ENCODE measurements at places on chromosomes 3 and 15. TPM values are rescaled to one million over a fixed set of nuclear protein-coding genes. Genes with fewer than 3 reads are reported as not detected.
A peak's percentile ranks its signal among the peaks of the same experiment; 100 is the strongest.

DNA sequence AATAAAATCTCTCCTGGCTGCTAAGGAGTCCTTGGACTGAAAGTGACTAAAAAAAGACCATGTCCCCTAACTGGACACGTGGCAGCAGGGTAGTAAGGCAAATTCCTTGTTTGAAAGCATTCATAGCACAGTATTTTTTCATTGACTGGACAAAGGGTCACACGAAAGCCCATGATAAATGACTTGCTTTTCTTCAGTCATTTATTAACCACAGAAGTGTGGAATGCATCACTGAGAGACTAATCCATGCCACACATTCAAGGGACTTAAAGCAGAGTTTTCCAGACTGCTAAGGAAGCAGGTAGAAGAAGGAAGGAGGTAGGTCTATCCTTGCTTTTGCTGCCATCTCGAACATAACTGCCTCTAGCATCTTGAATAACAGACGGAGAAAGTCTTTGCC lies 31.2 kb downstream of the CASR start:
- ATAC-seq: no peak

GRCh38 chr3:7854266-7854665 lies 647.4 kb upstream of the LMCD1 start:
- ATAC-seq: no peak

DNA sequence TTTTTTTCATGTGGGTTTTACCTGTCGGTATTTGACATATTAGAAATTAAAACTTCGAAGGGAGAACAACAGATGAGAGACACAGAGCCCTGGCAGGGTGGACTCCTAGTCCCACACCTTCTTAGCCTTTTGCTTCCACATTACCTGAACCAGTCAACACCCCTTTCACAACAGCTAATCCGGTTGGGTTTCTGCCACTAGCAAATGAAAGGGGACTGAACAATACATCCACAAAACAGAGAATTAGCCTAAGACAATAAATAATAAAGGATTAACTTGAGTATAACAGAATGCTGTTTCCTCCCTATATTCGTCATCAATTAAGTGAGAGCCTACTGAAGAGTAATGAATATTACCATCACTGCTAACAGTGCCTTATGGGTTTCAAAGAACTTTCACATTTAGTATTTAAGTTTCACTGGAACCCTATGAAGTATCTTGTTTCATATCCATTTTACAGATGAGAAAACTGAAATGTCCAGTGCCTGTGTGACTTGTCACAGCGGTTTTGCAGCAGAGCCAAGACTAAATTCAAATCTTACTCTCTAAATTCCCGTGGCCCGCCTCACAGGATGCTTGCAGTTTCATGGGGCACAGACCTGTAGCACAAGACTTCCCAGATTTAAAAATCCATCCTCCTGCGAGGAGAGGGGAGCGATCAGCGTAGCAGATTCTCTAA lies 1.0 kb upstream of the RAB8B start:
- ATAC-seq: peak; percentile 28

DNA sequence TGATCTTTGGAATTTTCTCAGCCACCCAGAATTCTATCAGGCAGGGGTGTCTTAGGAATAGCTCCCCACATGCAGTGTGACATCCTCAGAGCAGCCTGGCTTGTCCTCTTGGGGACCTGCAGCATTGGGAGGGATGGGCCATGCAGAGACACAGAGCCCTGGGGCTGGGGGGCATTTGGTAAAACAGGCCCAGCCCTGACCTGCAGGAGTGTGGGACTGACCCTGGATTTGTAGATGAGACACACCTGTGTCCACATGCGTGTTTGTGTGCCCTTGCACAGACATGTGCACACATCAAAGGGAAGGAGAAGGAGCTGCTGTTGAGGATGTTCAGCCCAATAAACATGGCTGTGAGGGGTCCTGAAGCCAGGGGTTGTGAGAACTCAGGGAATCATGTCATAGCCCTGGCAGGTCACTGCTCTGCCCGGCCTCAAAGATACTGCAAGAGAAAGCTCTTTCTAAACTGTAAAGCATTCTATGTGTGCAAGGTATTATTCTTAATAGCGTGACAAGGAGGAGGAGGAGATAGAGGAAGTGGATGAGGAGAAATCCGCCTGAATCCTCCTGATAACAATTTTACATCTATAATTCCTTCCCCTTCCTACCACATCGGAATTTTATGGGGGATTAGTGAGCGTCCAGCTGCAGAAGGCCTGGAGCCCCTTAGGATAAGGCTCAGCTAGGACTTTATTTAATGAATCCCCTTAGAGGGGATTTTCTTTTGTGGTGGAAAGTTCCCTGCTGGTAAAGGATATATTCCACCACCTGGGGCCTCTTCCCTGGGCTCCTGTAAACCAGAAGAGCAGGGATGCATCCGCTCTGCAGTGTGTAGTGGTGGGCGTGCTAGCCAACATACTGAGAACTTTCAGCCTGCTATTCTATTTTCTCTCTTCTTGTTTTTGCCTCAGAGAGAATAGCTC lies 245.5 kb downstream of the EPHB1 start:
- ATAC-seq: no peak

DNA sequence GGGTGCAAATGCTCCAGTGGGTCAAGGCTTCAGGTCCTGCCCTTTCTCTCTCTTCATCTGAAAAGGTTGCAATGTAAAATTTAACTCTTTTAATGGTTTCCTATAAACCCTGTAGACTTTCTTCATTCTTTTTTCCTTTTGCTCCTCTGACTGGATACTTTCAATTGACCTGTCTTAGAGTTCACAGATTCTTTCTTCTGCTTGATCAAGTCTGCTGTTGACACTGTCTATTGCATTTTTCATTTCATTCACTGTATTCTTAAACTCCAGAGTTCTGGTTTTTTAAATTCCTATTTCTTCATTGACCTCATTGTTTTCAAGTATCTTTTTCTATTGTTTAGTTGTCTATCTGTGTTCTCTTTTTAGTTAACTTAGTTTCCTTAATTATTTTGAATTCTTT lies 82.1 kb downstream of the FAM227B start:
- no peak for ATAC-seq

Gene CTXND1
- not detected for total RNA-seq

Gene ST8SIA2
- not detected for total RNA-seq

Gene KCNMB2
- not detected for total RNA-seq

Gene LRRFIP2
- total RNA-seq: 41.3 TPM

Gene TP63
- total RNA-seq: 0.76 TPM

DNA sequence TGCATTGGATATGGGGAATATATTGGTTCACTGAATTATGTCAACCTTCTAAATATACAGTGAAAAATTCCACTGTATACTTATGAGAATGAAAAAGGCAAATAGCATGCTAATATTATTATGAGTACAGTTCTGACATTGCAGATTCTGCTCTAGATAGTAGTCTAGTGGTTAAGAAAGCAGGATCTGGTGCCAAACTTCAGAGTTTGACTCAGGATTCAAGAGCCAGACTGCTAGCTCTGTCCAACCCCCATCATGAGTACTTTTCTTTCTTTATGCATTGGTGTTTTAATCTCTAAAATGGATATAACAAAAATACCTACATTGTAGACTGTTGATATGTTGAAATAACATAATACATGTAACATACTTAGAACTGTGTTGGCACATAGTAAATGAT lies 57.3 kb upstream of the PLSCR4 start:
- ATAC-seq: no peak

Gene ACKR2
- 1.3 TPM for total RNA-seq

Gene LYZL4
- total RNA-seq: not detected

All from activated T-helper 17 cell treated with anti-CD3 and anti-CD28 coated beads, Interleukin-2, amount 50 U/mL, for 72 hours (primary cell).